ENCODE measurements at places on chromosomes 16 and 17.

- no peak for DNase-seq
Measured at GRCh38 chr17:43740541-43740940, 18.1 kb downstream of the SOST start.

DNA sequence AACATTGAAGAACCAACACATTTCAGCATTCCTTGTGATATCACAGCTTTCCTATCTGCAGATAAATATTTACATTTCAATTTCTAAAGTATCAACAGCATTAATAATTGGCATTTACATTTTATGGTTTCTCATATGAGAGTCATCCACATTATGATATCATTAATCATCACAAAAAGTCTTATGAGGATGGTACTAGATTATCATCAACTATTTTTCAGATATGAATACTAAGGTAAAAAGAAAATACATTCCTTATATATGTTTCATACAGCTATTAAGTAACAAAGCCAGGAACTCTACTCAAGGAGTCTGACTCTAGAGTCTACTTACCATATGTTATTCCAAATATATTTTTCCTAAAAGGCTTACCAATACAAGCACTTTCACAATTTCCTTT is 40.7 kb downstream of the ABCA5 start:
- no peak for DNase-seq

- DNase-seq = no peak
Measured at GRCh38 chr16:51509336-51509735, 358.3 kb upstream of the SALL1 start.

DNA sequence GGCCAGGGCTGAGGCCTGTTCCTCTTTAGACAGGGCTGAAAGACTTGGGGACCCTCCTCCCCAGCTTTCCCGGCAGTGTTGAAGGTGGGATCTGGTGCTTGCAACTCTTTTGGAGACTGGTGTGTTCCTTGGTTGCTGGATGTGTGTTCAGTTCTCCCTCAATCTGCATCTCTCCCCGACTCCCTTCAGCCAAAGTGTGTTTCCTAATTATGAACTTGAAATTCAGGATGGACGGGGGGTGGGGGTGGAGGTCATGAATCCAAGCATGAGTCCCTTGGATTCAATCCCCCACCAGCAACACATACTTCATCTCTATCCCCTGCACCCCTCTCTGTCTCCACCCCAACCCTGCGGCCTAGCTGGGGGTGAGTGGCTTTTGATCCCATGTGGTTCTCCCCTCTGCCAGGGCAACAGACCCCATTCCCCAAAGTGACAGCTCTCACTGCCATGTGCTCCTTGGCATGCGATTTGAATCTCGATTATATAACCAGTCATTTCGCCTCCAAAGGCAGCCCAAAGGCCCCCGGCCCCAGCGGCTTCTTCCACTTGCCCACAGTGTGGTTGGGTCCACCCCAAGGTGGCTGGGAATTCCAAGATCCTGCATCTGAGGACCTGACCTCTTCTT is 1.3 kb downstream of the ARHGAP23 start:
- DNase-seq = no peak

DNA sequence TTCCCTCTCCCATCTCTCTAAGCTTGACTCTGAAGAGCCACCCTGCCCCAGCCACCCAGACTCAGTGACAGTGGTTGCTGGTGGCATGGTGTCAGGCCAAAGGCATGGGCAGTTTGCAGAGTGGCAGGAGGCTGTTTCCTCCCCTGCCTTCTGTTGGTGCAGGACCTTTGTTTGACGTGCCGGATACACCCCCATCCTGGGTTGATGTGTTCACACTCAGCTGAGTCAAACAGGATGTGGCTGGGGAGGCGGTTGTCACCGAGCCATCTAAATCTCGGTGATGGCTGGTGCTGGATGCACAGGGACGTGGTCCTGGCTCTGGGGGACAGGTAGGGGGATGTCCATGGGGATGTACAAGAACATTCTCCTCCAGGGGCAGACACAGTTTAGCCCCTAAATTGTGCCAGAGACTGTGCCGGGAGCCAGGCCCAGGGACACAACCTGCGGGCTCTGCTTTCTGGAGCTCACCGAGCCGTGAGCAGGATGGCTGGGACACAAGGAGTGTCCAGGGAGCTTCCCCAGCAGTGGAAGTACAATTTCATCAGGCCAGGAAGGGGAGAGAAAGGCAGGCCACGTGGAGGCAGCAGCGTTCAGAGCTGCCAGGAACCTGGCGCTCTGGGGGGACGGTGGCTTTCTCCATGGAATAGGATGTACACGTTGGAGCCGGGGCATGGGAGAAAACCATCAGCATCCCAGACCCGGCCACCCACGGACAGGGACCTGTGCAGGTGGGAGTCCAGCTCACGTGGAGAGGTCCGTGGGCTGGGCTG is 264.2 kb downstream of the SEC14L1 start:
- DNase-seq = peak; percentile 57

- DNase-seq = no peak
Measured at GRCh38 chr17:18225642-18226283, 328 bp downstream of the LLGL1 start.

DNA sequence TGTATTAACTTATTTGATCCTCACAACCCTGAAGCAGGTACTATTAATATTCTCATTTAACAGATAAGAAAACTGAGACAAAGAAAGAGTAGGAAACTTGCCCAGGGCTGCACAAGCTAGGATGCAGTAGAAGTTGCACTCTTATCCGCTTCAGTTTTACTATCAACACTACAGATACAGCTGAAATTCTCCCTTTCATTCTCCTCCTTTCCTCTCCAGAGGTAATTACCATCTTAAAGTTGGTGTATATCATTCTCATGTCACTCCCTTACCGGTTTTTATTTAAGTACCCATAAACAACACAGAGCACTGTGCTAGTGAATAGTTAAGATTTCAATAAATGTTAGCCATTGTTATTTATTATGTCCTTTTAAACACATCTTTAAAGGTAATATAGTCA is 3.5 kb downstream of the GDE1 start:
- no peak for DNase-seq

DNA sequence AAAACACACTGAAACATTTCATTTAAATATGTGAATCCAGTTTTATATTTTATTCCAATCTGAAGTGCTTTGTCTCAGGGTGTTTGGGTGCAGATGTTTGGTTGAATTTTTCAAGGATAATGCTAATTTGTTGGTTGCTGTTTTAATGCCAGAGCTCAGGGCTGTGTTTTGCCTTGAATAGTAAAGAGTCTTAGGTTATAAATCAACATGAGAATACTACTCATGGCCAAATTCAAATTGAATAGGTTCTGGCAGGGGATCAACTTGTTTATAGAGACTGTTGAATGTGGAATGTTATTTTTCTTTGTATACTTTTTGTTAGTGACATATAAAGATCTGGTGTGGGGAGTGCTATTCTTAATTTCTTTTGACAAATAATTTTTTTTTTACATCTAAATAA is 18.8 kb downstream of the TOM1L1 start:
- no peak for DNase-seq

DNA sequence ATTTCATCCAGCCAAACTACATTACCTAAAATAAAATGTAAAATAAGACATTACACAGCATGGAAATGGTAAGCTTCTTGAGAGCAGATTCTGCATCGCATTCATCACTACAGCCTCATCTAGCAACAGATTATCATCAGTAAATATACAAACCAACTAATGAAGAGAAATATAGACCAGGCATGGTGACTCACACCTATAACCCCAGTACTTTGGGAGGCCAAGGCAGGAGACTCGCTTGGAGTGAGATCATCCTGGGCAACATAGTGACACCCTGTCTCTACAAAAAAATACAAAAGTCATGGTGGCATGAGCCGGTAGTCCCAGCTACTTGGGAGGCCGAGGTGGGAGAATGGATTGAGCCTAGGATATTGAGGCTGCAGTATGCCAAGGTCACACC is 19.9 kb downstream of the NCBP3 start:
- no peak for DNase-seq

- DNase-seq = no peak
Measured at GRCh38 chr17:9571201-9571600, 4.4 kb downstream of the STX8 start.

DNA sequence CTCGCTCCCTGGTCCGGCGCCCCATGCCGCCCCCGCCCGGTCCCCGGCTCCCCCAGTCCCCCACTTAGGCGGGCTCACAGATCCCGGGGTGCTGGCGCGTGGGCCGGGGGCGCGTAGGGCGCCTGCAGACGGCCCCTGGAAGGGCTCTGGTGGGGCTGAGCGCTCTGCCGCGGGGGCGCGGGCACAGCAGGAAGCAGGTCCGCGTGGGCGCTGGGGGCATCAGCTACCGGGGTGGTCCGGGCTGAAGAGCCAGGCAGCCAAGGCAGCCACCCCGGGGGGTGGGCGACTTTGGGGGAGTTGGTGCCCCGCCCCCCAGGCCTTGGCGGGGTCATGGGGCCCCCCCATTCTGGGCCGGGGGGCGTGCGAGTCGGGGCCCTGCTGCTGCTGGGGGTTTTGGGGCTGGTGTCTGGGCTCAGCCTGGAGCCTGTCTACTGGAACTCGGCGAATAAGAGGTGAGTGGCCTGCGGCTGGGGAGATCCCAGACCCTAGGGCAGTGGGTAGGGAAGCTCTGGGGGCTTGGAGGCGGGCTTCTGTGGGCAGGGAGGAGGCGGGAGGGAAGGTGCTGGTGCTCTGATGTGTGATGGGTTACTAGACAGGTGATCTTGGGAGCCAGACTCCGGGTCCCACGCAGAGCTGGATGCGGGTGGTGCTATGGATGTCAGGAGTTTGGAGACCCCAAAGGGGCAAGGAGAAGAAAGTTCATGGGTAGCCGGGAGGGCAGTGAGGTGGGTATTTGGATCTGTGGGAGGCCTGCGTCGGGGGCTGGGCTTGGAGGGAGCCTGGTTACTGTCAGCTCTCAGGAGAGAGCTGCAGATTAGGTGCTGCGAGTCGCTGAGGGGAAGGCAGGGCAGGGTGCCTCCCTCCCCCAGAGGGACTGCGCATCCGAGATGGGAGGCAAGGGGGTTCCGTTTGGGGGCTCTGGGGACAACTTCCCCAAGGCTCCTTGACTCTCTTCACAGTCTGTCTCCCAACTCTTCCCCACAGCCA is 560 bp downstream of the EFNB3 start:
- no peak for DNase-seq

GRCh38 chr16:78788276-78788675 is 688.8 kb downstream of the WWOX start:
- DNase-seq = no peak

GRCh38 chr17:69454051-69454450 is 39.6 kb downstream of the MAP2K6 start:
- DNase-seq = no peak

- DNase-seq = no peak
Measured at GRCh38 chr16:7946142-7946541, 613.5 kb downstream of the RBFOX1 start.

- no peak for DNase-seq
Measured at GRCh38 chr16:77897831-77898605, 109.7 kb downstream of the VAT1L start.

DNA sequence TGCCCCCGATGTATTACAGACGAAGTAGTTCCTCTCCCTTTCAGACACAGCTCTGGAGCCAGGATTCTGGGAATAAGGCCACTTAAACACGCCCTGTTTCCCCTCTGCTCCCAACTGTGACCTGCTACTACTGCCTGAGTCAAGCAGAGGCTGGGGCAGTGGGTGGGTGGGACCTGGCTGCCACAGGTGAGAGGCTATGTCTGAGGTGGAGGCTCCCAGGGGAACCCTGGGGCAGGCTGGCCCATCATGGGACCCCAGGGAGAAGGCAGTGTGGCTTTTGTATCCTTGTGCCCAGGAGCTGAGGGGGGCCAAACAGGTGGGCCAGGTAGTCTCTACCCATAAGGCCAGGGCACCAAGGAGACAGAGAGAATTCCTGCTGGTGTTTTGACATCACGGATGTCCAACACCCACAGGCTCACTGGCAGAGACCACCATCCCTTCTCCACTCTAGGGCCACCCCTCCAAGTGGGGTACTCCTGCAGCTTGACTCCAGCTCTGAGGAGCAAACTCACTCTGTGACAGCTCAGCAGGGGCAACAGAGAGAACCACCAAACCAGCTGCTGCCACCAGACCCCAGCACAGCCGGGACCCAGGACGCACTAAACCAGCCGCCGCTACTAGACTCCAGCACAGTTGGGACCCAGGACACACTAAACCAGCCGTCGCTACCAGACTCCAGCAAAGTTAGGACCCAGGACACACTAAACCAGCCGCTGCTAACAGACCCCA is 105.3 kb upstream of the SMURF2 start:
- no peak for DNase-seq

DNA sequence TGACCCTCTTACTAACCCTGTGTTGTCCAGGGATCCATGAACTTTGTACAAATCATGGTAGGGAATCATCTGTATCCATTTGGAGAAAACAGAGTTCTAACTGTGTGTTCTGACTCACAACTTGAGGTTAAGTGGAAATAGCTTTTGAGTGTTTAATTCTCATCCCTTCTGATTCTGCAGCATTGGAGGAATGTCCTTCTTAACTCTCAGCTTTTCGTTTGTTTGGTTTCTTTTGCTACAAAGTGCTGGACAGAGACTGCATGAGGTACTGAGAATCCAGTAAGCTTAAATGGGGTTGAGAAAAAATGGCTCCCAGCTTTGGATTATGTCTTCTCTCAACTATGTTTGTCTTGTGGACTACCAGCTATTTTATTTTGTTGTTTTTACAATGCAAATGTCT is 352.1 kb upstream of the KIF2B start:
- DNase-seq = no peak

GRCh38 chr16:23575834-23576233 is 18.3 kb downstream of the UBFD1 start:
- no peak for DNase-seq

DNA sequence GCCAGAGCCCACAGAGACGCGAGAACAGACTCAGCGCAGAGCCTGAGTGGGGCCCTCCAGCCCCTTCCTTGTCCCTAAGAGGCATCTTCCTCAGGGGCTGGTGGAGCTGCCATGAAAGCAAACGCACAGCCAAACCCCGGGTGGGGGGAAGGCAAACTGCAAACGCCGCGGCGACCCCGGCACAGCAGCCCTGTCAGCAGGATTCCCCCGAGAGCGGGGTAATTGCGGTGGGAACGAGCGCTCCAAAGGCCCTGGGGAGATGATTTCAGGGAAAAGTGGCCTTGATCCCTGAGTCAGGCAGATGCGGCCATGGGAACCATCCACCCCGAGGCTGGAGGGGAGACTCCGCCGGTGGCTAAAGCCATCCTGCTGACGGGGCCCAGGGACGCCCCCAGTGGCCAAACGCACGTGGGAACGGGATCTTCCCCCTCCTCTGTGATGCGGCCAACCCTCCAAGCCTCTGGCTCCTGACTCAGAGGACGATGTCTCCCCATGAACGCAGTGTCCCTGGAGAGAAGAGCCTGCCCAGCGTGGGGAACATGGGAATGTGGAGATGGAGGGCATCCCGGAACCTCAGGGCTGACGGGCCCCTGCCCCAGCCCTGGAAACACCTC is 25.1 kb downstream of the SLC7A5 start:
- DNase-seq = peak; percentile 43

GRCh38 chr16:29662729-29663015 is 375 bp upstream of the SPN start:
- DNase-seq = no peak

- peak; percentile 14 for DNase-seq
Measured at GRCh38 chr17:82948081-82948511, 108.3 kb upstream of the ZNF750 start.

GRCh38 chr16:19363740-19364139 is 53.9 kb upstream of the TMC5 start:
- DNase-seq = no peak
